A549 treated with GW870086 at 1 μM for 4 hours (cell line): ENCODE measurements at places on chromosomes 3 and 15. TPM values are rescaled to one million over a fixed set of nuclear protein-coding genes. Genes with fewer than 3 reads are reported as not detected.

SPTBN5 gene
- 0.10 to 0.36 TPM (median 0.16 TPM) in 5 replicates for total RNA-seq

UROC1 gene
- not detected in 5 replicates for total RNA-seq

IMPG2 gene
- not detected in 5 replicates for total RNA-seq

CHST13 gene
- total RNA-seq: 0.41 to 1.5 TPM (median 0.88 TPM) in 5 replicates

INSYN1 gene
- 1.3 to 2.7 TPM (median 2.0 TPM) in 5 replicates for total RNA-seq

CSPG5 gene
- 0.96 to 1.2 TPM (median 1.1 TPM) in 5 replicates for total RNA-seq
